Stimulated activated CD8-positive, alpha-beta memory T cell treated with anti-CD3 and anti-CD28 coated beads, Interleukin-4, amount 100 ng/mL, for 4 hours (primary cell): ENCODE measurements at places on chromosomes 4 and X.
A peak's percentile ranks its signal among the peaks of the same experiment; 100 is the strongest.

DNA sequence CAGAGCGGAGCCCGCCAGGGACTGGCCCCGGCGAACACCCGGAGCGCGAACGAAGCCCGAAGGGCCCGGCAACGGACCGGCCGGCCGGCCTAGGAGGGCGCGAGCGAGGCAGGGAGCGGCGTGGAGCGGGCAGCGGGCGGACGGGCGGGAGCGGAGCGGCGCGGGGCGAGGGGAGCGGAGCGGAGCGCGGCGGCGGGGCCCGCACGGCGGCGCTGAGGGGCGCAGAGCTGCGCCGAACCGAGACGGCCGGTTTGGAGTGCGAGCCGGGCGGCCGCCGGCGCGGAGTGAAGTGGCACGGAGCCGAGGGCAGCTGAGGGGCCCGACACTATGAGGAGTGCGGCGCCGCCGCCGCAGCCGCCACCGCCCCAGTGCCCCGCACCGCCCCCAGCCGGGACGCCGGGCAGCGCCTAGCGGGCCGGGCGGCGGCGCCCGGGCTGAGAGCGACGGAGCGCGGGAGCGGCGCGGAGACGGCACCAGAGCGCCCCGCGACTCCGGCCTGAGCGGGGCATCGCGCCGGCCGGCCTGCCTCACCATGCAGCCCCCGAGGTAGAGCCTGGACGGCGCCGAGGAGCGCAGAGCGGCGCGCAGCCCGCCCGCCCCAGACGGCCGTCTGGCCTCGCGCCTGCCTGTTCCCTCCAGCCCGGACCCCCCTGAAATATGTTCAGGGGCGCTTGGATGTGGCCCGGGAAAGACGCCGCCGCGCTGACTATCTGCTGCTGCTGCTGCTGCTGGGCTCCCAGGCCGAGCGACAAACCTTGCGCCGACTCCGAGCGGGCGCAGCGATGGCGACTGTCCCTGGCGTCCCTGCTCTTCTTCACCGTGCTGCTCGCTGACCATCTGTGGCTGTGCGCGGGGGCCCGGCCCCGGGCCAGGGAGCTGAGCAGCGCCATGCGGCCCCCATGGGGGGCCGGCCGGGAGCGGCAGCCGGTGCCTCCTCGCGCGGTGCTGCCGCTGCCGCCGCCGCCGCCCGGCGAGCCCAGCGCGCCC lies 793 bp downstream of the NALF2 start:
- DNase-seq, result no peak

- DNase-seq, result no peak
Measured at GRCh38 chr4:60809486-60809800, 390.7 kb upstream of the ADGRL3 start.

DNA sequence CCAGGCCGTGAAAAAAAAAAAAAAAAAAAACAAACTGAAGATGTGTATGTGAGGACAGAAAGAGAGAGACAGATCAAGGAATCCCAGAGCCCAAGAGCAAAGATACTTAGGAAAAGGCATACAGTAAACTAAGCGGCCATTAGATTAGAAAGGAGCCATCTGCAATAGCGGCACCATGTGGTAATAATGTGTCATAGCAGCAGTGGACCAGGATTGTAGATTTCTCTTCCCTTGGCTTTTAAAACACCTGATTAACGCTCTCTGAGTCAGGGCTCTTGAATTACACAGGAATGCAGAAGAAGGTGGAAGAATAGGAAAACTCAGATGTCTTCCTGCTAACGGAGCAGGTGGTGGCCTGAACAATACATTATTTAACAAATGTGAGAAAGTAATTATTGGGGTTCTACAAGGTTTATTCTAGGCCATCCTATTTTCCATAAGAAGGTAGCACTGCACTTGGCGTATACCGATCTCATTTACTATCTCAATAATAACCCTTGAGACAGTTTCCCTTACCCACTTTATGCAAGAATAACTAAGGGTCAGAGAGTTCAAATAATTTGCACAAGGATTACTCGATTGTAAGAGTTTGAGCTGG lies 182.7 kb downstream of the KCNIP4 start:
- DNase-seq, result no peak

- DNase-seq, result no peak
Measured at GRCh38 chr4:37682701-37683401, 3.3 kb downstream of the RELL1 start.

- no peak for DNase-seq
Measured at GRCh38 chr4:18110099-18110498, 88.5 kb upstream of the LCORL start.

DNA sequence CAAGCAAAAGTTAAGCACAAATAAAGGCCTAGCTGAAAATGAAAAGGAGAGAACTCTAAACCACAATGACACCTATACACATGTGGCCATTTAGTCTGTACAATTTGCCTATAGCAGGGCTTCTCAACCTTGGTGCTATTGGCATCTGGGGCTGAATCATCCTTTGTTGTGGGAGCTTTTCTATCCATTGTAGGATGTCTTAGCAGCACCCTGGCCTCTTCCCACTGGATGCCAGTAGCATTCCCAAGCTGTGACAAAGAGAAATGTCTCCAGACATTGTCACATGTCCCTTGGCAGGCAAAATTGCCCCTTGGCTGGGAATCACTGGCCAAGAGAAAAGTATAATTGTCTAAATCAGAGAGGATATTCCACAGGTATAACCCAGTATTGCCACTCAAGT lies 13.5 kb upstream of the PRPS2 start:
- no peak for DNase-seq

GRCh38 chr4:145285928-145286327 lies 105.5 kb upstream of the OTUD4 start:
- no peak for DNase-seq

DNA sequence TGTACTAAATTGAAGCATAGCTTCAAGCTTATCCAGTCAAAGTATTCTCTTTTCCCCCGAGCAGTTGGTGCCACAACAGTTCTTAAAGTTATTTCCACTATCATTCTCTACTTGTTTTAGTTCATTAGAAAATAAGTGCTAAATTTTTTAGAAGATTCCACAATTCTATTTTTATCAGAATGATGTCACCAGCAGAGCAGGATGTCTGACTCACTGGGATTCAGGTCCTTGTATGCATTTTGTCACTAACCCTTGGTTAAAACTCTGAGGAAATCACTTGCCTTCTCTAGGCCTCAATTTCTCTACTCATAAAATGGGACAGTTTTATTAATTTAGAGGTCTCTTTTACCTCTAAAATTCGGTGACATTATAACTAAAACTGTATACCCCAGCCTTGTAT lies 3.4 kb downstream of the DDX53 start:
- DNase-seq, result no peak

GRCh38 chr4:314296-314903 lies 9.1 kb upstream of the ZNF732 start:
- DNase-seq, result no peak

DNA sequence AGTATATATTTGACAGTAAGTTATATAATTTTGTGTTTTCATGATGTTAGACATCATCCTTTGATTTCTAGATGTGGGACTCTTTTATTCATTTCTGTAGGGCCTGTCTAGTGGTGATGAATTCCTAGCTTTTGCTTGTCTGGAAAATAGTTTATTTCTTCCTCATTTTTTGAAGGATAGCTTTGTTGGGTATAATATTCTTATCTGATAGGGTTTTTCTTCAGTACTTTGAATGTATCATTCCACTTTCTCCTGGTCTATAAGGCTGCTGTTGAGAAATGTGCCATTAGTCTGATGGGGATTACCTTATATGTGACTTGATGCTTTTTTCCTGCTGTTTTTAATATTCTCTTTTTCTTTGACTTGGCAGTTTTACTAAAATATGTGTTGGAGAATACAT lies 1104.5 kb downstream of the FAT4 start:
- DNase-seq, result no peak

DNA sequence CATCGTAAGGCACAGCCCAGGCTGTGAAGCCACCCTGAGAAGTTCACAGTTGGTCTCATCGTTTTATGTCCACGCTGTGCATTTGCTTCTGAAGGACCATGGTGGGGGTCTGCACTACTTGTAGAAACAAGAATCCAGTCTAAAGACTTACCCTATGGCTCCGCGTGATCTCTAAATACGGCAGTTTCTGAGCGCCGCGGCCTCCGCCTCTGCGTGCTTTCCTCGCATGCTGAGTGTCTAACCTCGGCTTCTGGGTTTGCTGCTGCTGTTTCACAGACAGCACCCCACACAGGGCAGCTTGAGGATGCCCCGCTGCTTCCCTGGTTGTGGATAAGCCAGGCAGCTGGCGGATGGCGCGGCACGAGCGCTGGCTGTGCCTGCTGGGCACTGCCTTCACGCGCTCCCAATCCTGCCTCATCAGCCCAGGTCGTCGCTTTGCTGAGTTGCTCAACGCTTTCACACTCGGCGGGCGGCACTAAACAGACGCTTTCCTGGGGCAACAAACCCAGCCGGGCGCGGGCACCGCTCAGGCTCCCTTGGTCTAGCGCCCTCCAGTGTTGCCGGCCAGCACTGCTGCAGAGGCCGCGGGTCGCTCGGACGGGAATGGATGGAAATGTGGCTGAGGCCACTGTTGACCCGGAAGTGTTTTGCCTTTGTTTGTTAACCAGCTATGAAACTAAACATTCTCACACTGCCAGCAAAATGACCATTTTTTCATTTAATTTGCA lies 39.2 kb downstream of the FGFRL1 start:
- no peak for DNase-seq

DNA sequence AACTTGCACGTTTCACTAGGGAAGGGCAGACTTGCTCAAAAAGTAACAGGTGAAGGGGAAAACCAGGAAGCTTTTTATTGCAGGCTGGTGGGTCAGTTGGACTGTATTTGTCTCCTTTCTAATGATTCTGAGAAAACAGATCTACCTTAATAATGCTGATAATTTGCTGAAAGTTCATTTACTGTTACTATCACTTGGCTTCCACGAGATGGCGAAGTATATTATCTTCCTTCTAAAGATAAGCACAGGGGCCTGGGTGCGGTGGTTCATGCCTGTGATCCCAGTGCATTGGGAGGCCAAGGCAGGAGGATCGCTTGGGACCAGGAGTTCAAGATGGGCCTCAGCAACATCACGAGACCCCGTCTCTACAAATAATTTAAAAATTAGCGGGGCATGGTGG lies 16.4 kb downstream of the CCKAR start:
- DNase-seq, result no peak

GRCh38 chr4:182918791-182919302 lies 1.7 kb upstream of the DCTD start:
- DNase-seq, result no peak

GRCh38 chr4:4868040-4868757 lies 8.7 kb downstream of the MSX1 start:
- DNase-seq, result no peak

DNA sequence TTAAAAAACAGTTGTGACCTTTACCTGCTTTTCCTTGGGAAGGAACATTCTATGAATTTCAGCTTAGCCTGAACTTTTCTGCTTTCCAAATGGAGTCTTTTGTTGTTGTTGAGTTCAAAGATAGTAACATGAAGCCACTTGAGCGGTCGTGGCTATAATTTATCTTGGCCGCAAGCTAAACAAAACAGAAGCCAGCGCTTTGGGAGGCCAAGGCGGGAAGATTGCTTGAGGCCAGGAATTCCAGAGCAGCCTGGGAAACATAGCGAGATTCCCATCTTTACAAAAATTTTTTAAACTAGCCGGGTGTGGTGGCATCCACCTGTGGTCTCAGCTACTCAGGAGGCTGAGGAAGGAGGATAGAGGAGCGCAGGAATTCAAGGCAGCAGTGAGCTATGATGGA lies 29.9 kb downstream of the TKTL1 start:
- DNase-seq, result no peak

DNA sequence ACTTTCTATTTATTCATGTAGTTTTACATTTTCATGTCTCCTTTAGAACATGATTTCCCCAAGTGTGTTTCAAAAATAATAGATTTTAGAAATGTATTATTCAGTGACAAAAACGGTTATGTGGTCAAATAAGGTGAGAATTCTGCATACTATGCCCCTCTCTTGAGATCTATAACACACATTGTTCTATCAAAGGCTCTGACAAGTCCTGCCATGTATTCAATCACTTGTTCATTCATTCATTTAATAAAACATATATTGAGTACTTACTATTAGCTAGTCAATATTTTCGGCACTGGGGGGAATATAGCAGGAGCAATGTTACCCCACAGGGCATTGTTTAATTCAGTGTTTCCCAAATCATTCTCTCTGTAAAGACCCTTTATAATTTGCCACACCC lies 58.4 kb upstream of the FGF13 start:
- no peak for DNase-seq

DNA sequence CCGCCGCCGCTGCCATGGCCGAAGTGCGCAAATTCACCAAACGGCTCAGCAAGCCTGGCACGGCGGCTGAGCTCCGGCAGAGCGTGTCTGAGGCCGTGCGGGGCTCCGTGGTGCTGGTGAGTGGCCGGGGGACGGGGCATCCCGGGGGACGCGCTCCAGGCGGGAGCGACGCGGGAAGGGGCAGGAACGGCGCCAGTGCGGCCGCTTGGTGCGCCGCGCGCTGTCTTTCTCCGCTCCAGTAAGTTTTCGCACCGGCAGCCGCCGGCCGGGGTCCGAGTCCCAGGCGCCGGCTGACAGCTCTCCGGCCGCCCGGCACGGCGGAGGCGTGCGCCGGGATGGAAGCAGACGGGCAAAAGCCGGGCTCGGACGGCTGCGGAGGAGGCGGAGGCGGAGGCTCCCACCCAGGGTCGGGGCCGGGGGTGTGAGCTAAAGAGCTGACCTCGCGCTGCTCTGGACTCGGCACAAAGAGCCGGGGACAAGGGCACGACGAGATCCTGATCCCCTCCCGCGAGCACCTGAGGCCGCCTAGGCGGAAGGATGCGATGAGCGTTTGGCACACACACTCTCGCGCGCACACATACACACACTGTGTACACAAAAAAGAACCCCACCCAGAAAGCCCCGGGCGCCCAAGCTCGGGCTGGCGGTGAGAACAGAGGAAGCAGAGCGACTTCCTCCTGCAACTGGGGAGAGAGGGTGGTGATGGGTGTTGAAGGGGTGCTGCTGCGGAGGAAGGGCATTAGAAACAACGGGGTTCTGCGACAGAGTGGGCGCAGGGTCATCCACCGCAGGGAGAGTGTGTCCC lies 545 bp downstream of the DOCK11 start:
- DNase-seq, result peak; percentile 46

DNA sequence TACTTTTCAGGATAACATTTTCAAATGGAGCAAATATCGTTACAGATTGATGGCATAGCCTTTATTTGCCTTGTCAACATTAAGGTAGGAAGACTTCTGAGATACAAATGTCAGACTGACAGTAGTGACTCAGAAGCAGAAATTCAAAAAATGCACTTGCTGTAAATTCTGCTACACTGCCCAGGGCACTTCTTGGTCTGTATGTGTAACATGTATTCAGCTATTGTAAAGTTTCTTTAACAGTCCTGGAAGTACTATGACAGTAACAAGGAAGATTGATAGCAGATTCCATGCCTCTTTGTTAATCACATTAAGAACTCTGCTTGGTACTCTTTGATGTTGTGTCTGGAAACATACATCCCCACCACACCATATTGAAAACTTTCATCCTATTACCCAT lies 69.6 kb upstream of the PCDH18 start:
- DNase-seq, result no peak

GRCh38 chr4:40473578-40474388 lies 138.7 kb downstream of the CHRNA9 start:
- no peak for DNase-seq
